ENCODE measurements at places on chromosomes 13 and 19.
A peak's percentile ranks its signal among the peaks of the same experiment; 100 is the strongest.

DNA sequence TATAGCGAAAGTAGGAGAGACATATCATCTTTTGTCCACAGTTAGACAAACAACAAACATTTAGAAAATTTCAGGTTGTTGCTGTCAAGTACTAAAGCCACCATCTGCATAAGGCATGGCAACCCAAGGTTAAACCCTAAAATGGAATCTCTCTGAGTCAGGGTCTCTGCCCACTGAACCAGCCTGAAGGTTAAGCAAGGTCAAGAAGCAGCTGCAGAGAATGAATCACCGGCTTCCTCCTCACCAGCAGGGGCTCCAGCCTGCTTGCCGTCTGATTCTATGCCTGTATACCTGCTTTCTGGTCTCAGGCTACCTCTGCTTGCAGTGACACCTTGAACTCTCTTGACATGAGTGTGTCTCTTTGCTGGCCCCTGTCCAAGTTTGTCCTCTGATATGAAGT is 726.2 kb upstream of the SGCG start:
- no peak for DNase-seq

DNA sequence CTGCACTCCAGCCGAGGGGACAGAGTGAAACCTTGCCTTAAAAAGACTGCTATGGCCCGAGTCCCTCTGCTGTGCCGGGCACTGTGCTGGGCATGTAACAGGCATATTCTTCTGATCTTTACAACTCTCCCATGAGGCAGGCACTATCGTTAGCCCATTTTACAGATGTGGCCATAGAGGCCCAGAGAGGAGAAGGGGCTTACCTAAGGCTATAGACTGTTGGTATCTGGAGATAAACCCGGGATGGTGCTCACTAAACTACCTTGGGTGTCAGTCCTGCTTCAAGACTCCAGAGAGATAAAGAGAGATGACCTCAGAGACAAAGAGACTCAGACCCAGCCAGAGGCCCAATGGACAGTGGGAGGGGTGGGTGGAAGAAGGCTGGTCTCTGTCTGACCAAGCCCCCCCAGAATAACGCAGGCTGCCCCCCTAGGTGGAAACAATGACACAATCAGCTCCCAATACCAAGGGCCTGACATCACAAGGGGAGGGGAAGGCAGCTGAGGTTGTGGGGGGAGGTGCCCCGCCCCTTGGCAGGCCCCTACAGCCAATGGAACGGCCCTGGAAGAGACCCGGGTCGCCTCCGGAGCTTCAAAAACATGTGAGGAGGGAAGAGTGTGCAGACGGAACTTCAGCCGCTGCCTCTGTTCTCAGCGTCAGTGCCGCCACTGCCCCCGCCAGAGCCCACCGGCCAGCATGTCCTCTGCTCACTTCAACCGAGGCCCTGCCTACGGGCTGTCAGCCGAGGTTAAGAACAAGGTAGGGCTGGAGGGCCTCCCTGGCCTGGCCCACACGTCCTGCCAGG is at the start of gene CNN1:
Gene CNN1, plus strand, starts transcription at position 620 of the 805 bp plus-strand sequence. Its CDS starts 77 bp downstream, at position 697.
- DNase-seq, result no peak

DNA sequence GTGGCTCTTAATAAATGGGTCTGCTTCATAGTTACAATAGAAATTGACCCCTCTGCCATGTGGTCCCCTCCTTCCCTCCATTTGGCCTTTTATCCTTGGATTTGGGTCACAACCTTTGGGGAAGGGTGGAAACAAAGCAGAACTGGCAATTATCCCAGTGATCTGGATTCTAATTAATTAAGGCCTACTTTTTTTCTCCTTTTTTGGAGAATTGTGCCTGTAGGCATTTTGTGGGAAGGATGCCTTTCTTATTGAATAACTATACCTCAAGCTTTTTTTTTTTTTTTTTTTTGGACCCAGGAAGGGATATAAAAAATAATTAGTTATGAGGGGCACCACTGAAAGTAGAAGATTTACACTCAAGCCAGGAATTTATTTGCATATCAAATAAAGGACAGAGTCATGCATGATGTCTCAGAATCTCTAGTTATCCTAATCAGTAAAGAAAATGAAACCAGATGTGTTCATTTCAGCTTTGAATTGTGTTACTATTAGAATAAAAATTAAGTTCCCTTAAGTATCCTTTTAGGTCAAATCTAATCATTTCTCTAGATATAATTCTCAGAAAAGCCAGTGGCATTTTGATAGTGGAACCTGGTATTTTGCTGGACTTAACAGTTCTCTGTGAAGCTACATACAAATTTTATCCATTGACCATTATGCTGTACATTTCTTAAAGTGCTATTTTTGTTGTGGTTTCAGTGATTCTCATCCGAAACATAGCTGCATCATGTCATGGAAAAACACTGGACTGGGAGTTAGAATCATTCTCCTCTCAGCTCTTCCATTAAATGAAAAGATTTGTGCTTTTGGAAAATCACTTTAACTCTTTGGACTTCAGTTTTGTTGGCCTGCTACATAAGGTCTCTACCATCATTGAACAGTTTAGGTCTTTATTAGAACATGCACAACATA is 129.3 kb downstream of the KCNRG start:
- no peak for DNase-seq

GRCh38 chr19:3665681-3666544 is 34.4 kb downstream of the PIP5K1C start:
- no peak for DNase-seq

GRCh38 chr13:73754727-73755292 is 379.4 kb downstream of the KLF12 start:
- DNase-seq, result peak; percentile 10

DNA sequence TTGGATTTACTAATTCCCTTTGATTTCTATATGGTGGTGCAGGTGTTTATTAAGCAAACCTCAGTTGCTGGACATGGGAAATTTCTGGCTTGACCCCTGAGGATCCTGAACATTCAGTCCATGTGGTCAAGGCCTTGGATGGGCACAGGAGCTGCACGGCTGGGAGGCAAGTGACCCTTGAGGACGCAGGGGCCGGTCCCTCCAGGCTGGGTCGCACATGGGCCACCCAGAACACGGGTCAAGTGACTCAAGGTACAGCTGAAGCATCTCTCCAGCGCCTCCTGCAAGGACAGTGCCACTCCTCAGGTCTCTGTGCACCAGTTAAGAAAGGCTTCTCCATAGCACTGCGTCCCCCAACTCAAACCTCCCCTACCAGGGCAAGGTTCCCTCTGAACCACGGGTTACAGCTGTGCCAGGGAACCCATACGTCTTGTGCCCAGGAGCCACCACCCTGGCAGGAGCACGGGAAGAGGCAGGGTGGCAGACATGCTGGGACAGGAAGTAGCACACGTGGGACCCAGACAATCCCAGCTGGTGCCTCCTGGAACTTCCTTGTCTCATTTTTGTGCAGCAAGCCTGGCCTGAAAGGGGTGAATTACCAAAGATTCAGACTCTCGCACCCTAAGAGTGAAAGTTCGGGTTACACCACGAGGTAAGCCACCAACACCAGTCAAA is 93.1 kb downstream of the SPACA7 start:
- no peak for DNase-seq

- DNase-seq, result no peak
Measured at GRCh38 chr13:109096101-109096500, 466.7 kb downstream of the MYO16 start.

DNA sequence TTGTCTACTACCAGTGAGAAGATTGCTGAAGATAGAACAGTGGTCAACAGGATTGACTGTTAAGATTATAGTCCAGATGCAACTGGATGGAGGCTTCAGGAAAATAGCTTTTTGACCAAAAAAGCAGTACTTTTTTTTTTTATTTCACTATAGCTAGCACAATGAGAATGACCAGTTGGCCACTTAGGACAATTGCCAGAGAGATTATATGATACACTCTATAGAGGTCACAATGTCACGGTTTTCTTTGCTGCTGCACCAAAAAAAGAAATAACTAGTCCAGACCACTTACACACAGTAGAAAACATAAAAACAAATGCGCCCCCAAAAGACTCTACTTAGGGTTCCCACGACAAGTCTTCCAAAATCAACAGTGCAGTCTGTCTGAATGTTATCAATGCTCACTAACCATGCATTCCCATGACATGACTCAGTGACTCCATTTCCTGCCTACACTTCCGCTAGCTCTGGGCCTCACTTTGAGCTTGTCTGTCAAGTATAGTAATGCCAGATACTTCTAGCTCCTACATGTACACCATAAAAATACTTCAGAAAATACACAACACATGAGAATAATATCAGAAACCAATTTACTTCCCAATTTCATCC is 209.1 kb upstream of the STARD13 start:
- DNase-seq, result peak; percentile 64

DNA sequence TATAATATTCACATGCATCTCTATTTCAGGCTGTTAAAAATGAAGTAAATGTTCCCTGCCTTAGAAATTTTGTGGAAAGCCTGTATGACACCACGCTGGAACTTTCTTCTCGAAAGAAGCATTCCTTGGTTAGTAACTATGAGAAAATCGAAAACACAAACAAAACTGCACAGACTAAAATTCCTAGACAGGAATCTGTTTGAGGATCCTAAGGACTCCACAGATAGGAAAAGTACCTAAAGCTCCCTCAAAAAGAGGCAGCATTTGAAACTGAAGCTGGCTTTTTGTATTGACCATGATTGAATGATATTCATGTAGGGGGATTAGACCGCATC is 103.4 kb downstream of the FRY start:
- no peak for DNase-seq

DNA sequence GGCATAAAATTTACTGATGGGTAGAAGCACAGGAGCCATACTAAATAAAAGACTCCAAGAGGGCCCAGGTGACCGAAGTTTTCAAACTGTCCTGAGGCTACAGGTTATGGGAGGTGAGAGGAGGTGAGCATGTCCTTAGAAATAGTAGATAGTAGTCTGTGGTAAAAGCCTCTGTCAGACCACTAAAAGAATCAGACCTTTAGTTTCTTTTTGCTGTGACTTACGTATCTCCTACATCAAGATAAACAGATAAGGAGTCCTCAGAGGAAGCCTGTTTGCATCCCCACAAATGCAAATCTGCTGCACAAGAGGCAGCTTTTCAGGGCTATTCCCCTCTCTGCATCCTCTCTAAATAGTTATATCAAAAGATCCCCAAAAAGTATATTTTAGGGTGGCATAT is 711.6 kb upstream of the SLITRK6 start:
- DNase-seq, result no peak

DNA sequence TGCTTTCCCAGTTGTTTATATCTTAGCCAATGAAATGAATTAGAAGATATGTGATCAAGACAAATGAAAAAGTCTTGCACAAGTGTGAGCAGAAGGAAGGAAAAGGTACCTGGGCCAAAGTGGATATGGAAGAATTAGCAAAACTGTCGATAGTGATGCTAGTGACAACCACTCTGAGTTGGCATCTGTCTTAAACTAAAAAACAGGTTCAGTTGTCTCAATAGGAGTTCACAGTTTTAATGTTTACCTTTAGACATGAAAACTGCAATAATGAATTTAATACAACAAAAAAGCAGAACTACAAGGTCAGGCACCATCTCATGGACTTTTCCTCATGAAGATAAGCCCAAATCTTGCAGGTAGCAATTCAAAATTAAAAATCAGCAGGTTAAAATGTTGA is 688.5 kb downstream of the EFNB2 start:
- DNase-seq, result no peak

GRCh38 chr19:41323430-41324125 is 13.6 kb downstream of the CCDC97 start:
- DNase-seq, result peak; percentile 73

GRCh38 chr13:24899601-24900000 is 135.6 kb downstream of the RNF17 start:
- DNase-seq, result no peak
